ENCODE measurements at places on chromosomes 1 and 21. TPM values are rescaled to one million over a fixed set of nuclear protein-coding genes. Genes with fewer than 3 reads are reported as not detected.

Gene WDR64
- total RNA-seq, result not detected

Gene FAAH
- 3.2 TPM for total RNA-seq

Gene NES
- 28.2 TPM for total RNA-seq

Gene RIMS3
- 0.36 TPM for total RNA-seq

Gene TMEM200B
- total RNA-seq, result 28.6 TPM

Gene CDC42SE1
- 62.1 TPM for total RNA-seq

Gene MTF2
- 18.2 TPM for total RNA-seq

Gene GBP7
- total RNA-seq, result not detected

Gene LIPI
- not detected for total RNA-seq

Gene PADI2
- total RNA-seq, result 0.32 TPM

Gene DIRAS3
- total RNA-seq, result 2.2 TPM

Gene OXCT2
- 1.8 TPM for total RNA-seq

Gene VCAM1
- 32.8 TPM for total RNA-seq

Gene WNT3A
- not detected for total RNA-seq

Gene TPTE
- total RNA-seq, result not detected

Gene PTP4A2
- 372 TPM for total RNA-seq

Gene PTCH2
- total RNA-seq, result 0.32 TPM

Gene TTC39A
- 1.5 TPM for total RNA-seq

Gene RSPH1
- not detected for total RNA-seq

Gene KIF2C
- 2.6 TPM for total RNA-seq

Gene PLA2G2C
- total RNA-seq, result not detected

Gene IVL
- total RNA-seq, result not detected

Gene SERPINC1
- not detected for total RNA-seq

Gene NECTIN4
- 0.12 TPM for total RNA-seq

Gene KMO
- 0.49 TPM for total RNA-seq

Gene PFKL
- total RNA-seq, result 141 TPM

Gene PTPN7
- not detected for total RNA-seq

Gene MRPL24
- total RNA-seq, result 19.1 TPM

Measured in hair follicle dermal papilla cell (primary cell).